Gastrocnemius medialis (tissue), 4 donors: ENCODE measurements at places on chromosomes 2 and 18.

DNA sequence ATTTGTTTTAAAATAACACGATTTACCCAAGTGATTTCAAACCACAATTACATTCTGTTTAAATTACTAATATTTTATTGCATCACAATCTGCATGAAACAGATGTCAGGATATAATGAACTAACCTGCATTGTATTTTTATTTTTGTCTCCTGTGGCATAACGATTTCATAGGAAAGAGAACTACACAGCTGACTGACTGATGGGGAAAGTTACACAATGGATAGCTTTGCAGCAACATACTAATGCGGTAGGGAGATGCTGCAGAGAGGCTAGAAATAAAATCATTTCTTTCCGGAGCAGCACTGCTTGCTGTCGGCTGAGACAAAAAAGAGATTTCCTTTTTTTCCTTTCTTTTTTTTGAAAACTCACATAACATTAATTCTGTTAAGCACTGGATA lies 36.9 kb downstream of the SCN1A start:
- no peak for DNase-seq

- no peak for DNase-seq
Measured at GRCh38 chr2:42113452-42113851, 55.7 kb upstream of the EML4 start.

DNA sequence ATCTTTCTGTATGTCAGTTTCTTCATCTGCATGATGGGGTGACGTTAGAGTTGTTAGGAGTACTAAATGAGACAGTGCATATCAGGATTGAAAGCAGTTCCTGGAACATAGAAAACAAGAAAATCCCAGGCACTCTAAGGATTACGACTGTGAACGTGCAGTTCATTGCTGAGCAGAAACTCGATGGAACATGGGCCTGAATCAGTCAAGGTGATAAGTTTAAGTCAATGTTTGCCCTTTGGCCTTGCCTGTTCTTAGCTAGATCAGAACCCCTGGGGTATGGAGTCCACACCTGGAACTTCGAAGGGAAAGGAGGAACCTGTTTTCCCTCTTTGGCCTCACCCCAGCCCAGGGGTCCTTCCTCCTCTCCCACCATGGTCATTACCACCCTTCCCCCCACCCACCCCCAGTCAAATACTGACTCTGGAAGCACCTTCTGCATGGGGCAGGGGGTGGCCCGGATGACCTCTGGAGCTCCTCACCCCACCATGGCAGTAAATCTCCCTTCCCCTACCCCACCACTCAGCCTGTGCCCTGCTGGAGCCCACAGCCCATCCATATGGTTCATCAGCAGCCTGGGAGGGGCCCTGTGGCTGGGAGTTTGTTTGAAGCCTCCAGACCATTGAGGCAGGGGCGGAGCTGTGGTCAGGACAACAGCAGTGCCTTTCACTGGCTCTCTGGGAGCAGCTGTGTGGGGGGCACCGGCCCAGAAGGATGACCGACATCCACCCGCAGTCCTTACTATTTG lies 164.1 kb downstream of the SMAD7 start:
- DNase-seq = no peak

GRCh38 chr2:216807857-216808272 lies 52.0 kb downstream of the TNP1 start:
- DNase-seq = peak; percentile 83

DNA sequence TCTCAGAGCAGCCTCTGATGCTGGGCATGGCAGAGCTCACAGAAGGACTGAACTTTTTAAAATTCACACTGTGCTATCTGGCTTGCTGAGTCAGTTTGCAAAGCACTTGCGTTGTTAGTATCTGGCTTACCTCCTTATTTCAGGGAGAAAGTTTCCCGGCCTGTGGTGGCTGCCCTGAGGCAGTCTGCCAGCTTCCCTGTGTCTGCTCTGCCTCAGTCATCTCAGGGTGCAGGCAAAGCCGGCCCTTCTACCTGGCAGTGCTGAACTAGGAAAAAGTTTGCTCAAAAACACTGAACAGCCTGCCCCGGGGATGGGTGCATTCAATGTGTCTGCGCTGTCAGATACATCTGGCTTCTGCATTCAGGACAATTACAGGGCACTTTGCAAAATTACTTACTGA lies 90.2 kb upstream of the UXS1 start:
- DNase-seq = no peak

DNA sequence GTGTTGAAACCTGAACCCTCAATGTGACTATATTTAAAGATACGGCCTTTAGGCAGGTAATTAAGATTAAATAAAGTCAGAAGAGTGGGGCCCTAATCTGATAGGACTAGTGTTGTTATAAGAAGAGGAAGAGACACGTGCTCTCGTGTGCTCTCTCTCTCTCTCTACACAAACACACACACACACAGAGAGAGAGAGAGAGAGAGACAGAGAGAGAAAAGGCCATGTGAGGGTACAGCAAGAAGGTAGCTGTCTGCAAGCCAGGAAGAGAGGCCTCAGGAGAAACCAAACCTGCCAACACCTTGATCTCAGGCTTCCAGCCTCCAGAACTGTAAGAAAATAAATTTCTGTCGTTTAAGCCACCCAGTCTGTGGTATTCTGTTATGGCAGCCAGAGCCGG lies 106.7 kb downstream of the FTCDNL1 start:
- no peak for DNase-seq

- DNase-seq = no peak
Measured at GRCh38 chr2:226766352-226767055, 33.1 kb downstream of the IRS1 start.

DNA sequence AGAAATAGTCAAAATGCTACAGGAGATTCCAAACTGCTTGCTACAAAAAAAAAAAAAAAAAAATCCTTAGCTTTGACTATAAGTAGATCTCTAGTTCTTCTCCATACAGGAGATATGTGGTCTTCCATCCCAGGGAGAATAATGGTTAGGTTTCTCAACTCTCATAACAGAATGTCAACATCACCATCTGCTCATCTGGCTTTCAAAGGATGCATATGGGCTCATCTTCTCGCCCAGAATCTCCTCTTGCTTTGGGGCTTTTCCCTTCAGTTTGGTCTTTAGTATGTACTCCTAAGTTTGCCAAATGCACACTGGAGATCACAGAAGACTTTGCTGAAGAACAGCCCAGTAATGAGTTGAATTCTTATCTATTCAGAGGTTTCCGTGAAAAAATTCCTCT lies 240.7 kb downstream of the NRXN1 start:
- no peak for DNase-seq

GRCh38 chr18:54958704-54959625 lies at the start of gene CCDC68:
TSS of gene CCDC68 (minus strand) at chr18:54959461. CDS start at chr18:54942791, 16,670 bp downstream.
- DNase-seq = no peak

DNA sequence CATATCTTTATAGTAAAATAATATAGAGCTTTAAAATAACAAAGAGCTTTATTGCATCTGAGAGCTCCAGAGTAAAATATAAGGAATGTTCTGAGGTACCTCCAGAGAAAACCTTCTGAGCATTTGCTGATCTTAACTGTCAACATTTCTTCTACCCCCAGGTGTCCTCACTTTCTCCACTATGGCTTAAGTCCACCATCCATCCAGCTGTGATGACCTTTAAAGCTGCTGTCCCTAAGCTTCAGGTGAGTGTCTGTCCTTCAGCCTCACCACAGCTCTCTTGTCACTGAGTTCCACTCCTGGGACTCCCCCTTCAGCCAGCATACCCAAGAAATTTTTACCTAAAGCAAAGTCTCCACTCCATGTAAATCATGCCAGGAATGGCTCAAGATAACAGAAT lies 137.9 kb downstream of the MYO5B start:
- DNase-seq = no peak

DNA sequence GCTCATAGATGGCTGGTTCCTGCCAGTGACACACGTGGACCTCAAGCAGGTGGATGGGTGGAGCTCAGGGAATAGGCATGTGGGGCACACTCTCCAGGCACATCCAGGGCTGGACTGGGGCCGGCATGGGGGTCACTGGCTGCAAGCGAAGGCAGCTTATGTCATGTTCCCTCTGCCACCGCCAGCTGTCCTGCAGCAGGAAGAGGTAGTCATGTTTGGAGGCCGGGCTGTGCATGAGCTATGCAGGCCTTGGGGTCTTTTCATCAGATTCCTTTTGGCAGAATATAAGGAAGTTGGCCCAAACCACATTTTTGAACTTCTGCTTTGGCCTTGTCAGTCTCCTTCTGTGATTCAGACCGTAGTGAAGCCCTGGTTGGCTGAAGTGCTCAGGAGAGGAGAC lies 61.5 kb downstream of the AGAP1 start:
- DNase-seq = no peak

DNA sequence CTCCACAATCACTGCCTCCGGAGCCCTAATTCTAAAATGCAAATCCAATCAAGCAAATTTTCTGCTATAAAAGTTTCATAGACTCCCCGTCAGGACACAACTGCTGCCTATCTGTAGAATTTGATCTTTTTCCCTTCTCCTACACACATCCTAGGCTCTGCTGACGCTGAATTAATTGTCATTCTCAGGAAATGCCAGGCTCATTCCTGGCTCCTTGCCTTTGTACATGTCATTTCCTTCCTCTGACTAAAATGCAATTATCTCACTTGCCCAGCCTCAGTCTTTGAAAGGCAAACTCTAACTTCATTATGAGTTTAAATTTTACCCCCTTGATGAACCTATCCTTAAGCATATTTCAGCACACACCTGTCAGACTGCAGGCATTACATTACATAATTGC lies 844.9 kb upstream of the CRIM1 start:
- no peak for DNase-seq

- DNase-seq = no peak
Measured at GRCh38 chr18:58438161-58438957, 190.5 kb downstream of the ALPK2 start.

- no peak for DNase-seq
Measured at GRCh38 chr18:8176554-8176953, 432.7 kb upstream of the RAB12 start.

GRCh38 chr2:119301413-119301812 lies 65.2 kb downstream of the C2orf76 start:
- no peak for DNase-seq

- DNase-seq = no peak
Measured at GRCh38 chr2:232014681-232015080, 53.2 kb downstream of the DIS3L2 start.

DNA sequence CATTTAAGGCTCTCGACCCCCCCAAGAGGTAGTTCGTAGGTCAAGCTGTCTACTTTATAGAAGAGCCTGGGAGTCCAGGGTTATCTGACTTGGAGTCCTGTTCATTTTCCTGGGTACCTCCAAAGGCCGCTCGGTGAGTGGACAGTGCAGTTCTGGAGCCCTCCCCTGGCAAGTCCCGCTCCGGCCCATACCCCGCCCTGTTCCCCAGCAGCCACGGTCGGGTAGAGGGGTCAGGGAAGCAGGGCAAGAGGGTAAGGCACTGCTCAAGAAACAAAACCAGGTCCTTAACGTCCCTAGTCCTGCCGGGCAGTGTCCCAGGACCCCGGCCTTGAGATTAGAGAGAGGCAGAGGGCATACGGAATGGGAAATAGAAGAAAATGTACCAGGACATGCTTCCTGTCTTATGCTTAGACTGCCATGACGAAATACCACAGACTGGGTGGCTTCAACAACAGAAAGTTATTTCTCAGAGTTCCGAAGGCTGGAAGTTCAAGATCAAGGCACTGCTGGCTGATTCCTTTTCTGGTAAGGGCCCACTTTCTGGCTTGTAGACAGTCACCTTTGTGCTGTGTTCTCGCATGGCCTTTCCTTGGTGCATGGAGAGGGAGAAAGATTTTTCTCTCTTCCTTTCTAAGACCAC lies 5.4 kb upstream of the HPCAL1 start:
- DNase-seq = no peak

GRCh38 chr2:62055724-62056336 lies 140.1 kb upstream of the B3GNT2 start:
- DNase-seq = no peak

- no peak for DNase-seq
Measured at GRCh38 chr2:240840435-240841060, 20.5 kb upstream of the KIF1A start.

GRCh38 chr18:13558124-13558523 lies 168.2 kb downstream of the FAM210A start:
- no peak for DNase-seq

- DNase-seq = no peak
Measured at GRCh38 chr2:233967164-233967563, 50.0 kb downstream of the TRPM8 start.

DNA sequence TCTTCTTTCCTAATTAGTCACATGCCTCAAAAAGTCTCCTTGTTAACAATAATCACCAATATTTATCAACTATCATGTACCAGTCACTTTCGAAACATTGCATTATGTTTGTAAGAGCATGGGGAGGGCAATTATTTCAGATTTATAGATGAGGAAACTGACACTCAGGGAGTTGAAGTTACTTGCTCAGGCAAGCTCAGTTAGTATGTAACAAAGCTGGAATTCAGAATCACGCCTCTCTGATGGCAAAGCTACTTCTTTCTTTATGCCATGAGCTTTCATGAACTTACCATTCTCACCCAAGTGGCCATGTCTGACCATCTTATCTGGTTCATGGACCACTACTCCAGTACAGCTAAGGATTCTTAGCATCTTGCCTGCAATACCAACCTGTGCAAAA lies 183.4 kb upstream of the TANK start:
- DNase-seq = no peak

DNA sequence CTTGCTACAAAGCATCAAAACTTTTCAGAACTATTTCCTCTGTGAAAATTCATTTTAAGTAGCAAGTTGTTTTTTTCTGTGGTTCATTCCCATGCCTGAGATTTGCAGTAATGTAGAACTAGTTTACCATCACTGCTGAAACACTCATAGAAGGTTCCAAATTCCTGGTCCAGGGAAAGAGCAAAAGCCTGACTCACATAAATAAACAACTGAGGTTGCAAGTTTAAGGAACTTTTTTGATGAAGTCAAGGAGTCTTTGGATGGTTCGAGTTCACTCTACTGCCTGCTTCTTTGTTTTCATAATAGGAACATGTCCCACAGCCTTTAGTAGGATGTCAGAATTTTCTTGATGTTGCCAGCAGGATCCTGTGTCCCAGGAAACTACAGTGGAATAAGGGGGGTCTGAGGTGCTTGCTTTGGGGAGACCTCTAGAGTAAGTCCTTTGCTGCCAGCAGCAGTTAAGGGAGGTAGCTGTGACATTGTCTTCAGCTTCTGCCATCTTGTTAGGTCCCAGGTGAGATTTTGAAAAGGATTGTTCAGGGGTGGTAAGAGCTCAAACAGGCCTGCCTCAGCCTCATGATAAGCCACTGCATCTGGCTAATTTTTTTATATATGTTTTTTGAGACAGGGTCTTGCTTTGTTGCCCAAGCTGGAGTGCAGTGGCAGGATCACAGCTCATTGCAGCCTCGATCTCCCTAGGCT lies 43.9 kb downstream of the ACSL3 start:
- DNase-seq = no peak

DNA sequence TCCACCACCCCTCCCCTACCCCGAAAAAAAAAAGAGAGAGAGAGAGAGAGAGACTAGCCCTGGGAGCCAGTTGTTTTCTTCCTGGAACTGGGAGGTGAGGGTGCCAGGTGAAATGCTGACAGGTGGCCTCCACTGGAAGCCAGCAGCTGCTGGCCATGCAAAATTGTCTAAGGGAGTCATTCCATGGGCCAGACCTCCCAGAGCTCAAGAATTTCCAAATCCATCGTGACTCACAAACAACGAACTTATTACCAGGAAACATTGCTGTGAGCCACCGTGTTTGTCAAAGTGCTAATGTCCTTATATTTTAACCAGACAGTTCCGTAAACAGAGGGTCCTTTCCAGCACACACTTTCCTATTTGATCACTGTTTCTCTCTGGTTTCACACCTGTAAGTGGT lies 68.5 kb upstream of the PID1 start:
- DNase-seq = no peak
